ENCODE measurements at places on chromosomes 5 and 9.

GRCh38 chr9:131465401-131465800 is 37.3 kb upstream of the POMT1 start:
- no peak for DNase-seq

DNA sequence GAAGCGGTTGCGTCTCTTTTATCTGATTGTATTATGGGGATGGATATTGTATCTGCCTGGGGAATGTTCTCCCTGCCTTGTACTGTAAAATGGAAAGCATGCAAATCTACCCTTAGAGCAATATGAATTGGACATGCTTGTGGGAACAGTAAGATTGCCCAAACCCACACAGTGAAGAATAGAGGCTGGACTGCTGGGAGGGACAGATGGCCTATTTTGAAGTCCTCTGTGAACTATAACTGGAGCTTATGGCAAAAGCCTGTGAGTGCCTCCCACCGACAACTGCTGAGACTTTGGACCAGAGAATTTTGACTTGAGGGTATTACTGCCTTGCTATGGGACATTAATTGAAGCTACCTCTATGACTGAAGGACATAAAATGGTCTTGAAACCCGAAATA is 168.9 kb downstream of the ERCC6L2 start:
- DNase-seq = no peak

GRCh38 chr5:153974131-153974812 is 64.4 kb downstream of the FAM114A2 start:
- DNase-seq = no peak

- DNase-seq = no peak
These were observed 108.5 kb upstream of the IQGAP2 start for GRCh38 chr5:76294573-76294972.

GRCh38 chr5:36526537-36526936 is 79.9 kb upstream of the SLC1A3 start:
- no peak for DNase-seq

DNA sequence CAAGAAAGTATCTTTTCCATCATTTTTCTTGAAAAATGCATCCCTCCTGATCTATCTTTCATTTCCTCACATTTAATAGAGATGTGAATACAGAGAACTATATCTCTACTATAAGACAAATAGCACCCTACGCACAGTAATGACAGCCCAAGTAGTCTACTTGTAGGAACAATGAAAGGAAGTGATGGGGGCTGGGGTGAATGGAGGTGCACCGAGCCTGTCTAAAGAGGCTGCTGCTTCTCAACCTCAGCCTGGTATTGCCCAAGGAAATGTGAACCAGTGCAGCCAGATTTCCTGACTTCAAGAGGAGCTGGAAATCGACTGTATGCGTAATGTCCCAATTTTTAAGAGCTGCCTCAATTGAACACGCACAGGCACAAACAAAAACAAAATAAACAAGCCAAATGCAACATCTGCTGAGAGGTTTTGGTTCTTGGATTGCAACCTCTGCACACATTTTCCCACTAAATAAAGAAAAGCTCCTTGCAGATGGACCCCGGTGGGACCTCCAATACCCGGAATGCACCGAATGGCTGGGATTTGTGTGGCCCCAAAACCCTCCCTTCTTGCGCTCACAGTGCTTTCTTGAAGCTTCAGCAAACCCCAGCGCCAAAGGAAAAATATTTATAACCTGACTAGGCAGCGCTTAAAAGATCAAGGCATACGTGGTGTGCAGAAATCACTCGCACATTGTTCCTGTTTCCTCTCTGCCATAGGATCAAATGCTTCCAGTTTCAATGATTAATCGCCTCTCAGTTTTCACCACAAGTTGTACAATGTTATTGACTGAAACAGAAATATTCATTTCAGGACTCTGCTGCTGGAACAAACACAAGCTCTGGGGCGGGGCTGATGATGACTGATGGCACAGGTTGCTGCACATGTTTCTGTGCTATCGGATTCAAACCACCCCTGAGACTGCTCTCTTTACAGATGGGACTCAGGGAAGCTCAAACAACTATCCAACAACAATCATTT is 68.3 kb downstream of the KCNIP1 start:
- DNase-seq = no peak

DNA sequence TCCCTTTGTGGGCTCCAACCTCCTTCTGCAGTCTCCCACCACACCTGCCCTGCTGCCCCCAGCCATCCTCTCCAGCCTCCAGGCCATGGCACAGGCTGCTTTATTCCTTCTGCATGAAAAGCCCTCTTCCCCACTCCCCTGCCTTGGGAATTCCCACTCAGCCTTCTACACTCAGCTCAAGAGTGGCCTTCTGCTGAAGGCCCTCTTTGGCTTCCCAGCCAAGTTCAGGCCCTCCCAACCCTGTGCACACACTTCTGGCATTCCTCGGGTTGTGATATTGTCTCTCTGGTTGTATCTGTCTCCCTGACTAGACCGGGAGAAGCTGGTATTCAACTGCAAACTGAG is 5.7 kb downstream of the SHB start:
- no peak for DNase-seq

- no peak for DNase-seq
These were observed 42.6 kb downstream of the ZDHHC21 start for GRCh38 chr9:14650596-14650995.

DNA sequence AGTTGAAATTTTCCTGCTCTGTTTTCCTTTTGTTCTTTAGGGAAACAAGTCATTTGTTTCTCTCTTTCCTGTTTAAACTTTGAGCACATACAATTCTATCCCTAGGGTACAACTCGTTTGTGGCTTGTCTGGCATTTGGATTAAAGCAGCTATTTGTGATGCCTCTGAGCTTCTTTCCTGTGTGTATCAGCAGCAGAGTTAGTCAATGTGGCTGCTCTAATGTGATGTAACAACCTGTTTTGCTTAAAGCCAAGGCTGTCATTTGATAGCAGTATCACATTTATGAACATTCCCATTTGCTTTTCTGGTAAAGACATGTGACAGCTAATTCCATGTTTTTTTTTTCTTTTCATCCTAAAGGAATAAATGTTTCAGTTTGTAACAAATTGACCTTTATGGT is 314.3 kb upstream of the CHD1 start:
- no peak for DNase-seq

- no peak for DNase-seq
These were observed 291.8 kb downstream of the SLIT3 start for GRCh38 chr5:169009123-169009522.

- DNase-seq = no peak
These were observed 13.4 kb downstream of the IRF1 start for GRCh38 chr5:132476876-132477781.

- DNase-seq = no peak
These were observed 54.2 kb upstream of the HSPA9 start for GRCh38 chr5:138629392-138629791.

- DNase-seq = no peak
These were observed 13.2 kb downstream of the SPINK1 start for GRCh38 chr5:147818290-147818689.

DNA sequence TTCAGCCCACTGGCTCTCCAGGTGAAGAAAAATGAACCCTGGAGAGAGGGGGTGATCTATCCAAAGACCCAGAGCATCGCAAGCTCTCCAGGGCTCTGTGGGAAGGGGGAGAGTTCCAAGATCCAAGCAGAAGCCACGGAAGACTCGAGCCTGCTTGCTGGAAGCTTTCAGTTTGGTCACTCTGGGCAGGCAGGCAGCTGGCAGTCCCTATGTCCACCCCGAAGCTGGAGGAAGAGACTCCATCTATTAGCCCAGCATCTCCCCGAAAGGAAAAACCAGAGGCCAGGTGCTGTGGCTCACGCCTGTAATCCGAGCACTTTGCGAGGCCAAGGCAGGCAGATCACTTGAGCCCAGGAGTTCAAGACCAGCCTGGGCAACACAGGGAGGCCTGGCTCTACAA is 10.7 kb upstream of the SPARC start:
- no peak for DNase-seq

DNA sequence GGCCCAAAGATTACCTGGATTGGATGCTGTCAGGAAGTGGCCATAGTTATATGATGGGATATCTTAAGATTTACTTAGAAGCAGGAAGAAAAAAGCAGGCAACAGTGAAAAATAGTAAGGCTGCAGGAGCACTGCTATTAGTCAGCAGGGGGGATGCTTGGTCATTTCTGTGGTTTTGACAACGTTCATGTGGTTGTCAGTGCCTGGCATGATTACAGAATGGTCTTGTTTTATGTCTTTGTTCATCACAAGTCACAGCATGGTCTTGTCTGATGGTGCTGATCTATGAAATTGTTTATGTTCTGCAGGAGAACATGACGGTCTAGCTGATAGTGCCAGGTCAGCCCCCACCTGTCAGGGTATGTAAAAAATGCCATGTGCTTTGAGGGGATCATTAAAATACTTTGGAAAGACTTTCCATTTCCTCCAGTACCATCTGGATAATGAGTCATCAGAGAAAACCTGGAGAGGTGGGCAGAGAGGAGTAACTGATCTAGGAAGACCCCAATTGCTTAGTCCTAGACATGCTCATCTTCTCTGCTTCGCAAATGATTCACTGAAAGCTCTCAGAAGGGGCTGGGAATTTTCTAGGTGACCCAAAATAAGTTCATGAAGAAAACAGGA is 48.5 kb downstream of the PLGRKT start:
- no peak for DNase-seq

DNA sequence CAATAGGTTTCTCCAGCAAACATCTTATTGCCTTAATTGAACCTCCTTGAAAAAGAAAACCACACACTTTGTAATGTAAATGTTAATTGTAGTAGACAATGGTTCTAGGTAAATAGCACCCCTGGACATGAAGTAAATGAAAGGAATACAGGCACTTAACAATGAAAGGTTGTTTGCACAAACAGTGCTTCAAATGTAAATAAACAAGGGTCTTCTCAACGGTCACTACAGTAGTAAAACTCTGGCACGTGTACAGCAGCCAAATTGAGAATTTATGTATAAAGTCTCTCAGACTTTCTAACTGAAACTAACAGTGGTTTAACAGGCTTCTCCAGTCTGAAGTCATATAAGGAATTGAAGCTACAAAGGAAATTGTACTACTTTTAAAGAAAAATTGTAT is 218.3 kb downstream of the MEF2C start:
- DNase-seq = no peak

DNA sequence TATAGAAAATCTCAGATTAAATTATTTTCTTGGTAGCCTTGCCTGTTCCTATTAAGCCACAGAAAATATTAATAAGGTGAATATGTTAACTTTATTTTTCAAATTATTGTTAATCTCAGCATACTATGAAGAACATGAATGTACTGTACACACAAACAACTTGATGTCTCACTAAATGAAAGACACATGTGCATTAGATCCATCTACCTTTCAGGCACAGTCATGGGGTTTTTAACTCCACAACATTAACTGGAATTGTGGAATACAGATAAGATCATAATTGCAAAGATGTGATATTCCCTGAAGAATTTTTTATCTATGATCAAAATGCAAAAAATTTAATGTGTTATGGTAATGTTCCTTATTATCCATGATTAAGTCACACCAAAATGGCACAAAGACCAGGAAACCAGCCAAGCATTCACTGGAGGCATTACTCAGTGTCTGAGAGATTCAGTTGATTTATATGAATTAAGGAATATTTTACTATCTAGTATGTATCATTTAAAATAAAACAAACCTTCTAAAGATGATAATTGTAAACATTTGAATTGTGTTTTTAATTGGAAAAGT is 150.0 kb upstream of the VCAN start:
- DNase-seq = no peak

DNA sequence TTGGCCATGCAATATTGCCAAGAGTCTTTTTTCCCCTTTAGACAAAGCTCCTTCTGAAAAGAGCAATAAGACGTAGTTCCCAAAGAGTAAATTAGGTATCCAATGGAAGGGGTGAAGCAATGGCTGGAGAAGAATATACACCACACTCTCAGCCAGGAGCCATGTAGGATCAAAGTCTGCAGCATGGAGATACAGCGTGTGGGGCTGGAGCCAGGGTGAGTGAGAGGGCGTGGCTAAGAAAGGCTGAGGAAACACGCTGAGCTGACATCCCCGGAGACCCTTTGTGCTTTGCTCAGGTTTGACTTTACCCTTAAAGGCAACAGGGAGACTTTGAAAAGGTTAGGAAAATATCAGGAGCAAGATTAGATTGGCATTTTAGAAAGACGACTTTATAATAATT is 87.1 kb upstream of the ELL2 start:
- DNase-seq = no peak

DNA sequence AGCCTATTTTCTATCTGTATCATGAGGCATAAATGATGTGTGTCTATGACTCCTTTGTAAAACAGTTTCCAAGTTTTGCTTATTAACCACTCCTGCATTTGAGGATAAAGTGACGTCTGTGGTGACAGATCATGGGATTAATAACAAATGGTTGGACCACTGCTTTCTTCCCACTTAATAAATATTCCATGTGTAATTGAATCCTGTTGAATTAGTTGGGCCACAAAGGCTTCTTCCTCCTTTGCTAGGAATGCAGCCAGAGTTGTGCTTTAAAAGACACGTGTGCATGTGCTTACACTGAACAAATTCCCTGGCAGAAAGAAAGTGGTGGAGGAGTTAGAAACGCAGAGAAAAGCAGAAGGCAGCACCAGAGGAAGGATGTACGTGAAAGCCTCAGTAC is 150.2 kb downstream of the ACTBL2 start:
- DNase-seq = no peak

DNA sequence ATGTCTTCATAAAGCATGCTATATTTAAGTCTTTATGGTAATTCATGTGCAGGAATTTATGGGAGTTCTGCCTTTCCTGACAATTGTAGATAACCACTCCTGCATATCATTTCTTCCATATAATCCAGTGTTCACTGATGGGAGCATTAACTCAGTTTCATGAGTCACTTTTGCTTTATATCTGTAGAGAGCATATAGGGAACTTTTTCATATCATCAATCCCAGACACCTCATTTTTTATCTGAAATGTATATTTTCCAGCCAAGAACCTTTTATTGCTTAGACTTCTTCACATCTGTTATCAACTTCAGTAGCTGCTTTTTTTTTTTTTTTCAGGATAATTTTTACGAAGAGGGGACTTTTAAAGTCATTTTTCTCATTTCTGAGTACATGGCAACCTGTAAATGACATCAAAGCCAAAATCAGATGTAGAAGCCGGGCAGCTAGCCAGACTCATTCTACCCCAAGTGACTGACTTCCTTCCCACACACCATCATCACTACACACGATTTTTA is 41.1 kb downstream of the NFX1 start:
- no peak for DNase-seq

- no peak for DNase-seq
These were observed 152.5 kb downstream of the DMRT2 start for GRCh38 chr9:1202512-1203280.

GRCh38 chr5:60352992-60353599 is 346.9 kb downstream of the DEPDC1B start:
- no peak for DNase-seq
